Uterus (tissue), 4 donors: ENCODE measurements at places on chromosomes 11 and 22.
A peak's percentile ranks its signal among the peaks of the same experiment; 100 is the strongest.

GRCh38 chr11:103851166-103851651 is 185.2 kb upstream of the DDI1 start:
- no peak for DNase-seq

- no peak for DNase-seq
Observed at GRCh38 chr11:109378034-109378433, 44.0 kb upstream of the C11orf87 start.

GRCh38 chr11:125498521-125498920 is 2.5 kb upstream of the FEZ1 start:
- no peak for DNase-seq

DNA sequence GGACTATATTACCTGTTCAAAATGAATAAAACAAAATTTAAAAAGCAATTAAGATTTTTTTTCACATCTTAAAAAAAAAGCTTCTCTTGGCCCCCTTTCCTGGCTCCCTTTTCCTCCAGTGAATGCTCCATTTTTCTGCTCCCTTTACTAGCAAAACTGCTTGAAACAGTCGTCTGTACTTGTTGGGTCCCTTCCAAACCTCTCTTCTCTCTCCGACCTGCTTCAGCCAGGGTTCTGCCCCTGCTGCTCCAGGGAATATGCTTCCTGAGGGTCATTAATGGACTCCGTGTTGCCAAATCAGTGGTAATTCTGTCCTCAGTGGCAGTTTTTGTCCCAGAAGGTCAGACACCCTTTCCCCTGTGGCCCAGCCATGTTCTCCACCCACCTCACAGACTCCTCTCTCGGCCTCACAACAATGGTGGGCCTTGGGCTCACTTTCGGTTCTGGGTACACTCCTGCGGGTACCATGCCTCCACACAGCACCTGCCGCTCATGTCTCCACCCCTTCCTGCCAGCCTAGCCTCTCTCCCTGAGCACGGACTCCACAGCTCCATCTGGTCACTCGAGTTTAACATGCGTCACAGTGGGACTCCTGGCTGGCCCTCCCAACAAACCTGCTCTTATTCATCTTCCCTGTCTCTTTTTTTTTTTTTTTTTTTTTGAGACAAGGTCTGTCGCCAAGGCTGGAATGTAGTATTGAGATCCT is 7.8 kb upstream of the POLR3H start:
- no peak for DNase-seq

- DNase-seq: no peak
Observed at GRCh38 chr22:39315389-39315788, 4.0 kb downstream of the RPL3 start.

DNA sequence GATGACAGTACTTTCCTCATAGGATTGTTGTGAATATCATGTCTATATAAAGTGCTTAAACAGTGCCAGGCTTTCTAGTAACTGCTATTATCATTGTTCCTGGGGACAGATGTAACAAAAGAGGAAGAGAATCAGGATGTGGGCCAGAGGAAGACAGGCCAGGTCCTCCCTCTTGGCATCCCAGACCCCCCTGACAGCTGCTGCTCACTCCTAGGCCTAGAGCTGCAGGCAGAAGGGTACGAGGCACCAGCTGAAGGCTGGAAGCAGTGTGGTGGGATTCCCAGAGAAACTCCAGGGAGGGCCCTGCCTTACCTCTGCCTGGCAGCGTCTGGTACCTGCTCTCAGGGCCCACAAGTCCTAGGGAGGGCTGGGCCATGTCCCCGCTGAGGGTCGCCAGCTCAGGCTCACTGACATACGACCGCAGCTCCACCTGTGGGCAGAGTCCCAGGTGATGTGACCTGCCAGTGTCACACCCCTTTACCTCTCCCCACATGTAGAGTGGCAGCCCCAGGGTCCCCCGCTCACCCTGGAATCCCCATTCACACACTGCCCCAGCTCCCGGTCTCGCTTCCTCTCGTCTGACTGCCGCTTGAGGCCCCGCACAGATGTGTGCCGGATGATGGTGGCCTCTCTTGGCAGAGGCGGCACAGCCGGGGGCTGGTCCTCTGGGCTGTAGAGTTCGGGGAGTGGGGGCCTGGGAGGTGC is 52.2 kb downstream of the C11orf58 start:
- no peak for DNase-seq

- no peak for DNase-seq
Observed at GRCh38 chr11:74235121-74235520, 64.0 kb downstream of the PPME1 start.

DNA sequence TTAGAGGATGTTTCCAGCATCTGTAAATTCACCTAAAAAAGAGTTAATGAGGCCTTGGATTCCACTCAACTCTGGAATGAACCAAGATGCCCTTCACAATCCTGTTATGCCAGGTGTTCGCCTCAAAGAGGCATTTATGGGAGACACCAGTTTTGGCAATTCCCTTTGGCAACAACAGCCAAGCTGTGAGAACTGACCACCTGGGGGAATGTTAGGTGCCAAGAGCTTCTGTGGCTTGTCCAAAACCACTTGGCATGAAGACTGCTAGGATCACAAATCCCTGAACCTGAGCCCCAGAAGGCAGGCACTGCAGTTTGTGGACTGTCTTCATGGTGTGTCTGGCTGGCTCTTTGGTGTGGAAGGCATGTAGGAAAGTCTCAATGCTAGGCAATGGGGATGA is 164.4 kb upstream of the BDNF start:
- no peak for DNase-seq

GRCh38 chr11:12064136-12064953 is 46.0 kb upstream of the MICAL2 start:
- no peak for DNase-seq

DNA sequence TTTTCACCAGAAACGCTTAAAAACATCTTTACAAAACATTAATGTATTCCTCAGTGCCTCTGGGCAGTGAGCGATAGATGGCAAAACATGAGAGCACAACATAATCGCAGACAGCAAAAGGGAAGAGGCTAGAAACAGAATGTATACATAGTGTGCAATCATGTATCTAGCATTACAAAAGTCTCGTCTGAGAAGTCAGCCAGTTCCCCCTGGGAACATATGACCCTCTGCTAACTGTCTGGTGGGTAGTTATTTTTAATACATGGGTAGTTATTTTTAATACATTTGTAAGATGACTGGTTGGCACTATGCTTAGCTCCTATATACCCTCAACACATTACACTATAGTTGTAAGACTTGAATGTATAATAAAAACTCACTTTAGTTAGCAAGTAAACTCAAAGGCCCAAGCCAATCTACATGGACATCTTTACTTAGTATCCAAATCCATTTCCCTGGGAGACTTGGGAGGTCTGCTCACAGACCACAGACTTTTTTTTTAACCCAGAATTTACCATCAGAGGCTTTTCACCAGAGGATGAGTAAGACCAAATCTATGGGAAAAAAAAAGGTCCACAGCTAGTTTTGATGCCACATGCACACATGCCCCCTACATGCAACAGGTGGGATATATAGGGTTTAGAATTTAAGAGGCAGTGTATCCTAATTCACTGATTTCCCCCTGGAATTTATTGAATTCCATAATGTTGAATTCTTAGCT is 71.7 kb downstream of the AMBRA1 start:
- no peak for DNase-seq

DNA sequence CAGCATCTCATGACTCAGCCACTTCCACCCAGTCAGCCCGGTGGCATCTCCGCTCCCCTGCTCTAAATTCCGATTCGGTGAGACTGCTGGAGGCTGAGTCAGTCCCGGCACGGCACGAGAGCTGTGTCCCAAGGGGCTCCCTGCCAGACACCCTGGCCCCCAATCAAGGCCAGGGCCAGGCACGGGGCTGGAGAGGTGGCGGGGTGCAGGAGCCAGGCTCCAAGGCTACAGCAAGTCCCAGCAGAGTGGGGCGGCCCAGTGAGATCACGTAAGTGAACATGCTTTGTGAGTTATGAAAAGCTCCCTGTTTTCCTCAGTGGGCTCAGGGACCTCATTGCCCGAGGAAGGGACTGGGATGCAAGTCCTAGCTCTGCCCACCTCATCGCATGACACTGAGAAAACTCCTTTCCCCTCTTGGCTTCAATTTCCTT is 3.0 kb downstream of the C11orf68 start:
- peak; percentile 89 for DNase-seq

GRCh38 chr22:40182231-40182835 is 4.6 kb downstream of the TNRC6B start:
- no peak for DNase-seq

DNA sequence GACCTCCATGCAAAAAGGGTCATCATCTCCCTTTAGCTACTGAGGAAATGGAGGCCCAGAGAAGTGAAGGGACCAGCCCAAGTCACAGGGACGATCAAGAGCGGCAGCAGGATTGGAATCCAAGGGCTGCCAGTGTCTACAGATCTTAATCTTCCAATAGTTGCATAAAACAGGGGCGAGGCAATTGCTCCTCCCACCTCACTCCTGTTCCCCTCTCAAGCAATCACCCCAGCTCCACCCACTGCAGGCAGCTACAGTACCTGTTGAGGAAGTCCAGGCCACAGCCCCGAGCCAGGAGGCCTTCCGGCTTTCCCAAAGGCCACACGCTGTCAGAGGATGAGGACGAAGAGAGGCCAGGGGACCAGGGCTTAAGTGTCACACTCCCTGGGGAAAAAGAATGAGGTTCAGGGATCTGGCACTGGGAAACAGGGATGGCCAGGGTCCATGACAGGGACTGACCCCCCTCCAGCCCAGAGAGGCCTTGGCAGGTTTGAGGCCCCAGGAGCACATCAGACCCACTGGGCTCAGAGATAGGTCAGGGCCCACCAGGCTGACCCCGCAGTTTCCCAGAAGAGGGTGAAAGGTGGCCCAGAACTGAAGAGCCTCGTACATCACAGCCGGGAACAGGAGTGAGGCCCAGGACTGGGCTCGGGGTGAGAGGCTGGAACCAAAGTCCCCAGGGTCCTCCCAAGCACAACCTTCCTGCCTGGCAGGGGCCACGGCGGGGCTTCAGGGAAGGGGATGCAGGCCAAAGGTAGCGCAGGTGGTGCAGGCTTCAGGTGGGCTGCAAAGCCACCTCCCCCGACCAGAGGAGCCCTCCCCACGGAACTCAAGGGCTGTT is 16.4 kb upstream of the MFNG start:
- no peak for DNase-seq

GRCh38 chr22:17303840-17304779 is 65.2 kb upstream of the CECR2 start:
- DNase-seq: no peak

DNA sequence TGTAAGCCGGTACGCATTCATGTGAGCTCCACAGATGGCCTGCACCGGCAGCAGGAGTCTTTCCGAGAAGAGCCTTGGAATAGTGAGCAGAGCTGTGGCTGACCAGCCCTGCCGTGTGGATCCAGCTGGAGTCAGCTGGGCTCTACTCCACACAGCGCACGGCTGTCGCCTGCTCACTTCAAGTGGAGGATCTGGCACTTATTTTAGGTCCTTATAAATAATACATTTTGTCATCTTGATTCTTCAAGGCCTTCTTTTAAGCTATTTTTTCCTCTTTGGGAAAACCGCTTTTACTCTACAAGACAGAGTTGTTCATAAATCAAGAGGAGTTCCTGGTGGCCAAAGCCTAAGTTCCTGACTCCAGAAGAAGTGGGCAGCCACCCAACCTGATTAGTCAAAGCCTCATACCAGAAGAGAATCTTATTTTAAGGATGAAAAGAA is 93.8 kb downstream of the KCNC1 start:
- peak; percentile 52 for DNase-seq

- DNase-seq: no peak
Observed at GRCh38 chr11:125093502-125093901, 17.9 kb downstream of the TMEM218 start.

- DNase-seq: no peak
Observed at GRCh38 chr11:57340039-57340615, 2.0 kb downstream of the P2RX3 start.

DNA sequence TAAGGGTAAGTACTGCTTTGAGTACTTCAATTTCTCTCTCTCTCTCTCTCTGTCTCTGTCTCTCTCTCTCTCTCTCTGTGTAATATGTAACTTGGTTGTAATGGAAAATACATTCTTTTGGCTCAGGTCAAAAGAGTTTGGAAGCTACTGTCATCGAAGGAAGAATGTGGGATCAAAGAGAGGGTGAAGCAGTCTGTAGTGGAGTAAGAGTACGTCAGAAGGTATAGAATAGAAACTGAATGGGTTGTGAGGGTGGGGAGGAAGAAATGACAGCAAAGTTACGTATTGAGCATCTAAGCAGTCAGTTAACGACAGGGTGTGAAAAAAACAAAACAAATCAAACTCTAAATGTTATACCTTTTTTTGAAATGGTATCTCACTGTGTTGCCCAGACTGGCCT is 10.0 kb downstream of the NCAM1 start:
- DNase-seq: no peak

GRCh38 chr11:88410656-88411055 is 73.1 kb upstream of the CTSC start:
- DNase-seq: no peak

DNA sequence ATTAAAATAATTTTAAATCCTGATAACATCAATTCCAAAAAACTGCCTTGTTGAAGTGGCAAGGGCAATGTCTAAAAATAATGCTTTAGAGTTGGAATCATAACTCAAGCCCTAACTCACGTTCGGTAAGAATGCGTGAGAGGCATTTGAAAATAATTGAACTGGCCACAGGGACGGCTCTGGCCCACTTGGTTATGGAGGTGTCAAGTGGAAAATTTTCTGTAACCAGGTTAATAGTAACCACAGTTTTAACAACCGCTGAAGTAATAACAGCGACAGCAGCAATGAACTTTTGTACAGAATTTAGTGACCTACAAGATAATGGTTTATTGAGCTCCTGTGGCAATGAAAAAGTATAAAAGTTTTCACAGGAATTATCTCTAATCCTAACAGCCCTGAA is 79.4 kb downstream of the ETS1 start:
- DNase-seq: no peak

- no peak for DNase-seq
Observed at GRCh38 chr11:72856065-72856464, 41.9 kb downstream of the ATG16L2 start.
